ENCODE measurements at places on chromosomes 11 and 22.
A peak's percentile ranks its signal among the peaks of the same experiment; 100 is the strongest.

DNA sequence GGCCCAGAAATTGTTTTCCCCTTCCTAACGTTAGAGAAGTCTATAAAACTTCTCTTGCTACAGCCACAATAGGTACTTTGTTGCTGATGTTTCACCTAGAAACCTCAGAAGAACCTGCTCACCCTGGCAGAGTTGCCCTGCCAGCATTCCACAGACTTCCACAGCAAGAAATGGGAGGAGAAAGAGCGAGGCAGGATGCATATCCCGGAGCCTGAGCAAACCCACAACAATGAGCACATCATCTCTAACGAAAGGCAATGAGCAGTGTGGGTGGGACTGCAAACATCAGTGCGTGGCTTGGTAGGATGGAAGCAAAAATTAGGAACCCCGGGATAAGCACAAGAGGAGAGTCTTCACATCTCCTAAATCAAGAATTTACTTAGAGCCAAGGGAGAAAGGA, 892.3 kb downstream of the OPCML start:
- no peak for DNase-seq

DNA sequence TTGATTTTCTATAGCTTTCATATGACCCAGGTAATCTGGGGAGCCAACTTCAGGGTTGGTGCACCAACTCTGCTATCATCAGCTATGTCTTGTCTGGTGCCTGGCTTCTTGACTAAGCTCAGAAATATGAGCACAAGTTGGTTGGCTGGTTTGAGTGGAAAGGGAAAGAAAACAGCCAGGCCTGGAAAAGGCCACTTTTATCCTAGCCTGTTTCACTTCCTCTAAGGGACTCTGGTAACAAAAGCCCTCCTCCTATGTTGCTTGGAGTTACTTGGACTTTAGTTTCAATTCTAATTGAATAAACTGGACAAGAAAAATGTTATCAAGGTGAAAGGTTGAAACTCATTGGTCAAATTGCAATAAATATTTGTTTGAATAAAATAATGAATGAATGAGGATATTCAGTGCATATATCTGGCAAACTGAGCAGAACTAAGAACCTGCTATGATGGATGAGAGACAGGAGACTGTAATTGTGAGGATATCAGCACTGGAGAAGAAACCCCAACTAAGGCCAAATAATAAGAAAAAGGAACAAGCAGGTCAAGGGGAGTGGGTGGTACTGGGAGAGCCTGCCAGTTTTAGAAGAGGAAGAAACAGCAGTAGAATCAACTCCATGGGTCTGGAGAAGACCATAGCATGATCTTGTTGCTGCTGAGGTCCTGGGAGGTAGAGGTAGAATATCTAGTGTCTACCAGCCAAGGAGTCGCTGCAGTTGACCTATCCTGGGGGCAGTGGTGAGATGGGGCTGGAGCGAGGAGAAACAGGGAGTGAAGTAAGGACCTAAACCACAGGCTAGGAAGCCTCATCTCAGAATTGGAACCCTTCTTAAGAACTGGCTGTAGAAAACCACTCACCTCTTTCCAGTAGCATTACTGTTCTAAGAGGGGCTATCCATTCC, 8.2 kb downstream of the ROBO4 start:
- no peak for DNase-seq

GRCh38 chr22:35835267-35835997, 117.8 kb downstream of the APOL5 start:
- DNase-seq: peak; percentile 82

- DNase-seq: no peak
Measured at GRCh38 chr11:2515401-2516275, 70.8 kb downstream of the KCNQ1 start.

DNA sequence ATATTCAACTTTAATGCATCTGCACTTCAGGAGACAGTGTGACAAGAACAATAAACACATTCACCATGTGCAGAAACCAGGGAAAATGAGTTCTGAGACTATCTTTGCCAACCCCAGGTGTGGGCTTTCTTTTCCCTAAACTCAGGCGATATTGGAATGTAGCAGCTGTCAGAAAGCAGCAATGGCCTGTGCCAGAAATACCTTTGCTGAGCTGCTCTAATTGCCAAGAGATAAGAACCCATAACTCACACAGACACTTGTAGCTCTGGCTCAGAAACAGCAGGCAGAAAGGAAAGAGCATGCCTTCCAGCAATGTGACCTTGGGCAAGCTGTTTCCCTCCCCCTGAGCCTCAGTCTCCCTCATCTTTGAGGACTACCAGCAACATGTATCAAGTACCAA, 77.6 kb downstream of the PLEKHA7 start:
- DNase-seq: no peak

- DNase-seq: no peak
Measured at GRCh38 chr11:81749245-81749644, 984.4 kb downstream of the FAM181B start.

- no peak for DNase-seq
Measured at GRCh38 chr11:133842053-133842452, 3.3 kb downstream of the SPATA19 start.

DNA sequence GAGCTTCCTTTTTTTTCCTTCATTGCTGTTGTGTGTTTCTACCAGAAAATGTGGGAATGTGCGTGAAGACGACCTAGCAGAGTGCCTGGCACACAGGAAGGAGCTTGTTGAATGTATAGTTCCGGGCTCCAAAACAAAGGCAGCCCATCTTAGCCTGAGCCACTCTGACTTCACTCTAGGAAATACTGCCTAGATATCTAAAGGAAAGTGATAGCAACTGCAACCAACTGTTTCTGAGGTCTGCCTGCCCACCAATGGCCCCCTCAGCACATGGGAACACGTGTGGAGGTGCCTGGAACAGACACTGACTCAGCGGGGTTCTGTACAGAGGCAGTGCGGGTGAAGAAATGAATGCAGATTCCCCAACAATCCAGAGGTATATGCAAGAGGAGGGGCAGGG, 14.7 kb upstream of the XBP1 start:
- DNase-seq: no peak

GRCh38 chr22:42269432-42270175, 849 bp downstream of the TCF20 start:
- DNase-seq: peak; percentile 62

GRCh38 chr11:3905080-3905953, 49.9 kb downstream of the STIM1 start:
- DNase-seq: peak; percentile 86
